Heart right ventricle (tissue), 16 donors: ENCODE measurements at places on chromosomes 7 and 10. TPM values are rescaled to one million over a fixed set of nuclear protein-coding genes. Genes with fewer than 3 reads are reported as not detected.

GRCh38 chr10:84308021-84308420 is 20.4 kb upstream of the CCSER2 start:
- peaks cover 29% of the 10 kb centered on the region for H3K4me1 ChIP-seq
- H3K4me3 ChIP-seq: no peak overlapping the region
- DNase-seq: no peak
- peak overlapping the region; percentile 69 for H3K27ac ChIP-seq

- H3K27me3 ChIP-seq: peaks cover 5% of the 10 kb centered on the region
- H3K36me3 ChIP-seq: no peaks in the 10 kb centered on the region
- no peaks in the 10 kb centered on the region for H3K4me1 ChIP-seq
- no peak overlapping the region for H3K4me3 ChIP-seq
- H3K27ac ChIP-seq: no peak overlapping the region
These were observed 48.1 kb downstream of the ATRNL1 start for GRCh38 chr10:115141254-115141653.

HOGA1 gene
- total RNA-seq: 42.5 TPM

GRCh38 chr10:34437906-34438305 is 377.2 kb downstream of the PARD3 start:
- DNase-seq: peak; percentile 22
- H3K4me1 ChIP-seq: peaks cover 14% of the 10 kb centered on the region
- no peak overlapping the region for H3K4me3 ChIP-seq
- H3K27ac ChIP-seq: no peak overlapping the region

DNA sequence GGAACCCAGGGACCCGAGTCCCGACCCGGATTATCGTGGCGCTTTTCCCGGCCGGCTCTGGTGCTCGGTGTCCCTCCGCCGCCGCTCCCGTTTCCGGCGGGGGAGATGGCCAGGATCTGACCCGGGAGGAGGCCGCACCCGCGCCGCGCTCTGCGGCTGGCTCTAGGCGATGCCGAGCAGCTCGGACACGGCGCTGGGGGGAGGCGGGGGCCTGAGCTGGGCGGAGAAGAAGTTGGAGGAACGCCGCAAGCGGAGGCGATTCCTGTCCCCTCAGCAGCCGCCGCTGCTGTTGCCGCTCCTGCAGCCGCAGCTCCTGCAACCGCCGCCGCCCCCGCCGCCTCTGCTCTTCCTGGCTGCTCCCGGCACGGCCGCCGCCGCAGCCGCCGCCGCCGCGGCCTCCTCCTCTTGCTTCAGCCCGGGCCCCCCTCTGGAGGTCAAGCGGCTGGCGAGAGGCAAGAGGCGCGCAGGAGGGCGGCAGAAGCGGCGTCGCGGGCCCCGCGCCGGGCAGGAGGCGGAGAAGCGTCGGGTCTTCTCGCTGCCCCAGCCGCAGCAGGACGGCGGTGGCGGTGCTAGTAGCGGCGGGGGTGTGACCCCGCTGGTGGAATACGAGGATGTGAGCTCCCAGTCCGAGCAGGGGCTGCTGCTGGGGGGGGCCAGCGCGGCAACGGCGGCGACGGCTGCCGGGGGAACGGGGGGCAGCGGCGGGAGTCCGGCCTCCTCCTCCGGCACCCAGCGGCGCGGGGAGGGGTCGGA is 593 bp downstream of the CDK13 start:
- H3K27me3 ChIP-seq: no peaks in the 10 kb centered on the region
- peaks cover 24% of the 10 kb centered on the region for H3K4me1 ChIP-seq
- DNase-seq: peak; percentile 65
- no peaks in the 10 kb centered on the region for H3K36me3 ChIP-seq

DNA sequence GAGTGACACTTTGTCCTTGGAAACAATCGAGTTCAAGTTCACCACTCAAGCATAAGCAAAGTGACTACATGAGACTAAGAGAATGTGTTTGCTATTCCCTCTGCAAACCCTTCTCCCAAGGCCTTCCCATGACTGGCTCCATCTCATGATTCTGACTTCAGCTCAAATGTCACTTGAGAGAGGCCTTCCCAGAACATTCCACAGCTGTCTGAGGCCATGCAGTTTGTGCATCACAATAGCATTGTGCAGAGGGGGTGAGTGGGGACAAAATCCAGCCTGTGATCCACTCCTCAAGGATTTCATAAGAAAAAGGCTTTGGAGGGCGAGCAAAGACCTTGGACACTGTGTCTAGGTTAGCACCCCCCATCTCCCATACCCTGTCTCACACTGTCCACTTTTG is 6.9 kb upstream of the LRMDA start:
- no peak overlapping the region for H3K27ac ChIP-seq
- no peaks in the 10 kb centered on the region for H3K27me3 ChIP-seq
- no peak overlapping the region for H3K4me3 ChIP-seq
- DNase-seq: no peak
- H3K36me3 ChIP-seq: no peaks in the 10 kb centered on the region

DNA sequence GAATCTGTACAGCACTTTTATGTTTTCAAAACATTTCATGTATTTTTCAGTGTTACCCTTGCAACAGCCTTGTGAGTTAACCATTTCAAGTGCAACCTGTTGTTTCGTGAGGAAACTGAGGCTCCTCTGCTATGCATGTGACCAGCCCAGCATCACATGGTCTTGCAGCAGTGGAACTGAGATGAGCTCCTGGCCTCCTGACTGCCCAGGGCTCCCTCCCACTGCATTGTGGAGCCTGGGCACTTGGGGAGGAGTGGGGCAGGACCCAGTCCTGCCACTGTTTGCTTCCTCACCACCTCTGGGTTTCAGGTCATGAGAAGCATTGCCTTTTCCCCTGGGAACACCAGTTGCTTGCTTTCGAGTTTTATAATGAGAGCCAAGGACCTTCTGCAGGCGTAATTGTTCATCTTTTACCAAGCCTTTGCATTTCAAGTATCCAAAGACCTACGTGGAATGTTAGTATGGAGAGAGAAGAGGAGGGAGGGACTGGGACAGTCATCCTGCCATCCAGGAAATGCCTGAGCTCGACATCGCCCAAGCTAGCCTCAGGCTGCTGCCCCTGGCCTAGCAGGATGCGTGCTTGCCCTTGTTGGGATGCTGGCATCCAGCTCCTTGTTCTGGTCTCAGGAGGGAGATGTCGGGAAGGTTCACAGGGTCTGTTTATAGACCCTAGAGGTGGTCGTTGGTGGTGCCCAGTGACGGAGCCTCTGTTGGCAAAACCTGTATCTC is 32.3 kb upstream of the BHLHA15 start:
- peaks cover 16% of the 10 kb centered on the region for H3K4me1 ChIP-seq
- no peak overlapping the region for H3K4me3 ChIP-seq
- peak overlapping the region; percentile 39 for H3K27ac ChIP-seq
